A549 treated with RU486 at 1 μM for 4 hours (cell line): ENCODE measurements at places on chromosomes 1 and 21. TPM values are rescaled to one million over a fixed set of nuclear protein-coding genes. Genes with fewer than 3 reads are reported as not detected.

Gene OR2M7
- total RNA-seq, result not detected in 5 replicates

Gene LAPTM5
- total RNA-seq, result 0.13 to 0.16 TPM (median 0.15 TPM) in 5 replicates

Gene RIPPLY3
- 0.40 to 0.77 TPM (median 0.59 TPM) in 5 replicates for total RNA-seq

Gene ERICH3
- not detected in 5 replicates for total RNA-seq

Gene S100A7
- not detected in 5 replicates for total RNA-seq

Gene FGR
- 0.06 to 0.09 TPM in 2 of 5 replicates, not detected in the others for total RNA-seq

Gene ATAD3B
- total RNA-seq, result 1.6 to 3.3 TPM (median 3.2 TPM) in 5 replicates

Gene PHACTR4
- 15.5 to 25.4 TPM (median 21.5 TPM) in 5 replicates for total RNA-seq

Gene AKT3
- total RNA-seq, result 15.5 to 25.5 TPM (median 22.6 TPM) in 5 replicates

Gene C1QB
- total RNA-seq, result not detected in 5 replicates

Gene MARK1
- 0.07 to 0.32 TPM (median 0.11 TPM) in 5 replicates for total RNA-seq

Gene CYP2J2
- 0.06 TPM in 1 of 5 replicates, not detected in the others for total RNA-seq
